ENCODE measurements at places on chromosomes 3 and 15. TPM values are rescaled to one million over a fixed set of nuclear protein-coding genes. Genes with fewer than 3 reads are reported as not detected.

DNA sequence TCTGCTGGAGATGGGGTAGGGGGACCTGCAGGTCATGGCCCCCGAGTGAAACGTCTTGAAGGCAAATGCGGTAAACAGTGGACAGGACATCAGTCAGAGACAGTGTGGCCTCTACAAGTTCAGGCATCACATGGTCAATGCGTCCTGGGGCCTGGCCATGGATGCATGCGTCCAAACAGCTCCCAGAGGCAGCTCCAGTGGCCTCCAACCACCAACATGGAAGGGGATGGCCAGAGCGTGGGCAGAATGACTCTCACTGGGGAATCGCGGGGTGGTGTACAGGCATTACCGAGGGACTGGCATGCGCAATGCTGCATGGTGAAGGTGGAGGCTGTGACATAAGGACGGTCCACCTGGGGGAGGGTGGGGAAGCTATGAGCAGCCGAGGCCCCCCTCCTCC lies 35.6 kb upstream of the IQSEC1 start:
- ATAC-seq, result no peak

- ATAC-seq, result peak; percentile 75
Observed at GRCh38 chr3:12751571-12751970, 7.5 kb downstream of the TMEM40 start.

- no peak for ATAC-seq
Observed at GRCh38 chr3:126053513-126053912, 30.4 kb downstream of the SLC41A3 start.

- no peak for ATAC-seq
Observed at GRCh38 chr3:122031123-122031468, 9.0 kb upstream of the ILDR1 start.

GRCh38 chr3:119506631-119507030 lies 8.3 kb downstream of the TIMMDC1 start:
- no peak for ATAC-seq

Gene TTC23
- total RNA-seq, result 16.1 TPM

Gene THPO
- total RNA-seq, result 1.3 TPM

Gene MAGEL2
- 0.21 TPM for total RNA-seq

Gene CPEB1
- total RNA-seq, result 0.70 TPM

Gene MASP1
- total RNA-seq, result 0.63 TPM

Measured in motor neuron (in vitro differentiated cells).